ENCODE measurements at places on chromosomes 1 and 21.
A peak's percentile ranks its signal among the peaks of the same experiment; 100 is the strongest.

DNA sequence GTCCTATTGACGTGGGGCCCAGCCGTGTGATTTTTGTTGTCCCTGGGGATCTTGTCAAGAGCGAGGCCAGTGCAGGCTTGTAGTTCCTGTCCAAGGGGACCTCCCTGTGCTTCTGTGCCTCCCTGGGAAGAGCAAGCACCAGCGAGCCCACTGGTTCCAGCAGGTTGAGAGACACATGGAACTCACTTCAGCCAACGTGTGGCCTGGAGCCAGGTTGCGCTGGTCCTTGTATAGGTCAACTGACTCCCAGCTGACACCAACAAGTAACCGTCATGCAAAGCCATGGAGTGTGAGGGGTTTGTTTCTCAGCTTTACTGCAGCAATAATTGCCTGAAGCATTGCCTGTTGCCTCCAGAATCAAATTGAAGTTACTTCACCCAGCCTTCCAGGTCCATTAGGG, 63.0 kb downstream of the DISP3 start:
- no peak for DNase-seq

GRCh38 chr21:42921927-42922326, 3.5 kb downstream of the ERVH48-1 start:
- DNase-seq: no peak

DNA sequence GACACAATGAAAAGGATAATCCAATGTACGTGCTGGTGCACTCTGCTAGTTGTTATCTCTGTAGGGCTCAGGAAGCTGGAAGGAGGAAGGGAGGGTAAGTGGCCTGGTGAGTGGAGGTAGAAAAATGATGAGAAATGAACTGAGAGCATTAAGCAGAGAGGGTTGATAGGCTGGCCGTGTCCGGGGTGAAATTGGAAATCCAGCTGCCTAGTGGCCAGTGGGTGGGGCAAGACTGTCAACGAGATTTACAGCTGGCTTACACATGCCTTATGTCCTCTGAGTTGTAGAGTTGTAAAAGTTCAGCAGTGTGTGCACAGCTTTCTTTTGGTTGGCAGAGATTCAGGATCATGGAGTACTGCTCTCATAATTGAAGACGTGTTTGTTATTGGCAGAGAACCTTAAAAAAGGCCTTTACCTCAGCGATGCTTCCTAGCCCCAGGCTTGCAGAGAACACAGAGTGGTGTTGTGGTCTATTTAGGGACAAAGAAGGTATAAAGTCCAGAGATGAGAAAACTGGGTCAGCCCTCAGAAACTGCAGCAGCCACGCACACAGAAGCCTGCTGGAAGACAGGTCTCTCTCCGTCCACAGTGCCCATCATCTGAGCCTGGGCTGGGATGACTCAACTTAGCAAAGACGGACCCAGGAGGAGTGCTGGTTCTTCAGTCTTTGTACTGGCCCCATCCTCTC, 132.4 kb downstream of the EDEM3 start:
- peak; percentile 94 for DNase-seq

- no peak for DNase-seq
Measured at GRCh38 chr1:219074084-219074728, 99.5 kb upstream of the LYPLAL1 start.

DNA sequence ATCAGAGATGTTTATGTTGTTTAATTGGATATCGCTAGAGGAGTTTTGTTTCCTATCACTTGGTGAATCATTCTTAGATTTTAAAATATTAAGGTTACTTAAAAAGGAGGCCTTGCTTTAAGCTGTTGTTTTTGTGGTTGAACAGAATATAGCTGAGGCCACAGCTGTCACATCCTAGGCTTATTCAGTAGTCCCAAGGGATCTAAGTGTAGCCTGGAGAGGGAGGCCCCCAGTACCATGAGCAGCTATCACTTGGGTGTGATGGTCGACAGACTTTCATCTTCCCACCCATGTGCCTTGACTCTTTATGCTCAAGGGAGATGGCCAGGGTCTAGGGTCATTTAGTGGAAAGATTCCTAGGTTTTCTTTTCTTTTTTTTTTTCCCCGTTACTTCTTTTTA, 278.7 kb downstream of the HHAT start:
- DNase-seq: no peak

GRCh38 chr1:43171312-43171875, 696 bp downstream of the EBNA1BP2 start:
- DNase-seq: no peak

GRCh38 chr1:65148548-65149350, 746 bp downstream of the AK4 start:
- DNase-seq: peak; percentile 52

- no peak for DNase-seq
Measured at GRCh38 chr21:45809421-45809820, 165.9 kb downstream of the PCBP3 start.

DNA sequence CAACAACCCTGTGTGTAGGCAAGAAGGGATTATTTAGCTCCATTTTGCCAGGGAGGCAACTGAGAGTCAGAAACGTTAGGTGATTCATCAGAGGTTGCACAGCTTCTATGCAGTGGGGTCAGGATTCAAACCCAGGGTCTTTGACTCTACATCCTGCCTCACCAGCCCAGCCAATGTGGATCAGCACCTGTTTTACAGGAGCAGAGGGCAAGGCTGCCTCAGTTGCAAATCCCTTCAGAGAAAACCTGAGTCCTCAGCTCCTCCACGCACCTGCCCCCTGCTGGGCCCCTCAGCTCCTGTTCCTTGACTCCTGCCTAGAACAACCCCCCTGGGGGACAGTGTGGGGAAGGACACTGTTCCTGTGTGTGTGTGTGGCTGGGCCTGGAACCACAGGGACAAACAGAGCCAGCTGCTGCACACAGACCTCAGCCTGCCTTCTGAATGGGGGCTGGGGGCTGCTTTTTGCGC, 61.6 kb downstream of the LRRN2 start:
- DNase-seq: no peak

- DNase-seq: peak; percentile 83
Measured at GRCh38 chr1:235415008-235415904, 48.0 kb downstream of the TBCE start.

DNA sequence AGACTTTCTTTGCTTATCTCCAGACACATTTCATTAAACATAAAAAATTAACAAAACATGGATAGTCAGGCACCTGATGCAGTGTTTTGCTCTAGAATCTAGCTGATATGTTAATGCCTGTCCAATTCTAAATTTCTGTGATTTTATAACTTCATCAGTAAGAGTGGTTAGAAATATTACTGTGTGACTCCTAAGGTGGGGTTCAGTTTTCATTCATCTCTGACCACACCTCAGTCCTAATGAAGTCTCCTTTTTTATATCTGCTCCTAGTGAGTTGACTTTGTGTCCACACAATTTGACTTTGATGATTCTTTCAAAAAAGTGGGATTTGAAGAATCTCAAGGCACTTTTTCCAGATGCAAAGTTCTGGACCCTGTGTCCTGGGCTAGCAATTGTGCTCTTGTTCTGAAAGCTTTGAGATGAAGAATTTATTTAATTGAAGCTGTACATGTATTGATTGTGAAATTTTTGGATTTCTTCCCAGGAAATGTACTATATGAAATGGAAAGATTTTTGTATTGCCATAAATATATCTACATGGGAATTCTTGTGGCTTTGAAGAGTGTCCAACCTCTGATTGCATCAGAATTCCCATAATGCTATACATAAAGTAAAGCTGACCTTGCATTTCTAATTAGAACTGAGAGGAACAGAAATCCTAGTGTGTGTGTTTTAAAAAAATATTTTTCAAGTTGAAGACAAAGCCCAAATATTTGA, 111.2 kb downstream of the GIPC2 start:
- DNase-seq: peak; percentile 91

GRCh38 chr1:231625975-231626534, 535 bp upstream of the DISC1 start:
- no peak for DNase-seq

GRCh38 chr1:234727018-234727940, 117.3 kb upstream of the IRF2BP2 start:
- DNase-seq: no peak

DNA sequence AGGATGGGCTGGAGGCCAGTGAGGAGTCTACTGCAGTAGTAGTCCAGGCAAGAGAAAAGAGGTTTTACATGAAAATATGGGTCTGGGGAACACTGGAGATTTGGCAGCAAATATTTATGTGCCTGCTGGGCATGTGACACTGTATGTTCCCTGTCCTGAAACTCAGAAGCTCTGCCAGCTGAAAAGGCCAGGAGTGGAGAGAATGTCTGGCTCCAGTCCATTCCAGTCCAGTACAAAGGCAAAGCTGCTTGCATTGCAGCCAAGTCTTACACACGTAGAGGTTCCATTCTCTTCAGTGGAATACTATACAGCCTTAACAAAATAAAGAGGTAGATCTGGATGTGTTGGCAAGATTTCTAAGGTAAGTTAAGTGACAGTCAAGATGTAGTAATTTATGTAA, 7.5 kb upstream of the YBX1 start:
- DNase-seq: no peak

DNA sequence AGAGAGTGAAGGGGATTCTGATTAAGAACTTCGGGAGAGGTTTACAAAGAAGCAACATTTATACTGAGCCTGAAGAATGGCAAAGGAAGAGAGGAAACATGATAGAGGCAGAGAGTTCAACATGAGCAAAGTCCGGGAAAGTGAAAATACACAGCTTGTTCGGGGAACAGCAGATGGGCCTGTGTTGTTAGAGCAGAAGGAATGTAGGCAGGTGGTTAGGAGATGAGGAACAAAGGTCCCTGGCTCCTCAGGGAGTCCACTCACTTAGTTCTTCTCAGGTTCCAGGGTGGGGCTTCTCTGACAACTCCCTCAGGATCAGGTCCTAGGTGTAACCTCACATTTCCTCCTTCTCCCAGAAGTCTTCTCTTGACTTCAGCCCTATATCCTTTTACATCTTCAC, 5.1 kb upstream of the ZNF326 start:
- no peak for DNase-seq

- peak; percentile 66 for DNase-seq
Measured at GRCh38 chr1:192974701-192975100, 84.5 kb downstream of the UCHL5 start.

DNA sequence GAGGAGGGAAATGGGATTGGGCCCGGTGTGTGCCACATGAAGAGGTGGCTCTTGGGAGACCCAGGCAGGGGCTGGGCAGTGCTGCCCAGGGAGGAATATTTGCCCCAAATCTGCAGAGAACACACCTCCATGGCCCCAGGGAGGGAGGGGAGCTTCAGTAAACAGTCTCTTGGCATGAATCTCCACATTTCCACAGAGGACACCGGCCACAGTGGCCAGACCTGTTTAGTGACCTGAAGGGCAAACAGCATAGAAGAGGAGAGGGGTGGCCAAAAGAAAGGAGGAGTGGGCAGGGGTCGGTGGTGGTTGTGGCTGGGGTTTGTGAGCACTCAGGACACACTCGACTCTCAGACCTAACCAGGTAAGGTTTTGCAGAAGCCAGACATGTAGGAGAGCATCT, 54.0 kb upstream of the IFFO2 start:
- no peak for DNase-seq

DNA sequence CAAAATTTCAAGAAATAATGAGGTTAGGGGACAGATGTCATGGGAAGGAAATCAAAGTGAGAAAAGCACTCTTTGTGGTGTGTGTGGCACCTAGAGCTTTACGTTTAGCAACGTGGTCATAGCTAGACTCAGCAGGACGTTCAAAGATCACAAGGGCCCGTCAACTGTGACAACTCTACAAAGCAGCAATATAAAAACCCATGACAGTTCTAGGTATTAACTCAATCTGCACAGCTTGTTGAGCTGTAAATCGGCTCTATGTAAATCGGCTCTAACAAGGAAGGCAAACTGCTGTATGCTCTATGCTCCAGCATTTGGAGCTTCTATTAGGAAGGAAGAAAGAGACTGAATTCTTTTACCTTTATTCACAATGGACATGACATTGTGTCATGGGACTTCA, 64.8 kb downstream of the TP53BP2 start:
- no peak for DNase-seq

DNA sequence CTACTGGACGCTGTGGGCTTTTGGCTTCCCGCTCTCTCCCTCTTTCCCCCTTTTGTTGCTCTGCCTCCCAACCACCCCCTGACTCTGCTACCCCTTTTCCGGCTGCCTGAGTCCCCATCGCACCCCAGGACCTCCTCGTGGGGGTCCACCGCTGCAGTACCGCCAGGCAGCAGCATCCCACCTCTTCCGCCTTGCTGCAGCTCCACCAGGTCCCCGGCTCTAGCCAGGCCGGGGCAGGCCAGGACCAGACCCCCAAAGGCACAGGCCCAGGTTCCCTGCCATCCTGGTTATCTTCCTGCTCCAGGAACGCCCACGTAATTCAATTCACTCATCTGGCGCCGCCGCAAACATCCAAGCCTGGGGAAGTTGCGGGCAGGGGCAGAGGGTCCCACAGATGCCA, 139.8 kb downstream of the LIPI start:
- DNase-seq: no peak

- DNase-seq: no peak
Measured at GRCh38 chr1:153141377-153141776, 9.3 kb downstream of the SPRR2G start.

- DNase-seq: no peak
Measured at GRCh38 chr21:36703626-36704280, 4.8 kb downstream of the SIM2 start.

All from AG10803 (cell line).